Amniotic stem cell (primary cell): ENCODE measurements at places on chromosomes 12 and 14.

GRCh38 chr12:24630856-24631255 lies 318.0 kb downstream of the BCAT1 start:
- no peak for DNase-seq

- DNase-seq: no peak
Observed at GRCh38 chr12:41724216-41724615, 420.5 kb downstream of the GXYLT1 start.

DNA sequence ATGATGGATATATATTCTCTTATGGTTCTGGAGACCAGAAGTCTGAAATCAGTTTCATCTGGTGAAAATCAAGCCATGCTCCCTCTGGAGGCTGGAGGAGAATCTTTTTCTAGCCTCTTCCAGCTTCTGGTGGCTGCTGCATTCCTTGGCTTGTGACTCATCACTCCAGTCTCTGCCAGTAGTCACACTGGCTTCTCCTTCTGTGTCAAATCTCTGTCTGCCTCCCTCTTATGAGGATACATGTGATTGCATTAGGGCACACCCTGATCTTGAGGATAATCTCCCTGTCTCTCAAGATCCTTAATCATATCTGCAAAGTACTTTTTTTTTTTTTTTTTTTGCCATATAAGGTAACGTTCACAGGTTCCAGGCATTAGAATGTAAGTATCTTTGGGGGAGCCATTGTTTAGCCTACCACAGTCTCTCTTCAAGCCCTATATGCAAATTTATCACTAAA lies 17.7 kb downstream of the DNAL1 start:
- peak; percentile 81 for DNase-seq

GRCh38 chr12:57309420-57309819 lies 58.4 kb upstream of the STAC3 start:
- no peak for DNase-seq

DNA sequence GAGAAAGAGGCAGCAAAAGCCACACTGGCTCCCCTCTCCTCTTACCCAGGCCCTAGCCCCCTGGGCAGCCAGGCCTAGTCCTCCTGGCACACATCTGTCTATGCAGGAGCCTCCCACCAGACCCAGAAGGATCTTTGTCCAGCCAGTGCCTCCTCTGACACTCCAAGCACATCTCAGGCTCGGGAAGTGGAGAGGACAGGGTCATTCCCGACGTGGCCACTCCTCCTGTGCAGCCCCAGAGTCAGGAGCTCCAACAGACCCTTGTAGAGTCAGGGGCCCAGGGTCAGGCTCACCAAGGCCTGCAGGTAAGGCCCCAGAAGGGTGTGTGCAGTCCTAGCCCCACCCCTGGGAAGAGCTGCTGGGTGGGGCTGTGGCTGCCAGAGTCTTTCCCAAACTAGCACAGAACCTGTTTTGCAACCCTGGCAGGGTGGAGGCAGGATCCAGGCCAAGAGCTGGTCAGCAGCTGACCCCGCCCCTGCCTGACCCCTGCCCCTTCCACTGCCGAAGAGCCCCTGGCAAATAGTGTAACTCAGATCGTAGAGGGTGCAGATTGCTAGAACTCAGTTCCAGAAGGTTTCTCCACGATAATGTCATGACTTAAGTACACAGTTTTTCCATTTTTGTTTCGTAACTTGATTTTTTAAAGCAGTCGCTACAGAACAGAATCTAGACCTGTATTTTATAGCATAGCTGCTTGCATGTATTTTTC lies 26.6 kb upstream of the PNMA1 start:
- no peak for DNase-seq
